ENCODE measurements at places on chromosomes 4 and X. TPM values are rescaled to one million over a fixed set of nuclear protein-coding genes. Genes with fewer than 3 reads are reported as not detected.

Gene COL4A5
- 23.2 TPM for total RNA-seq

- DNase-seq = peak; percentile 15
Observed at GRCh38 chr4:138540056-138540800, 298.1 kb upstream of the SLC7A11 start.

Gene PDS5A
- 123 TPM for total RNA-seq

DNA sequence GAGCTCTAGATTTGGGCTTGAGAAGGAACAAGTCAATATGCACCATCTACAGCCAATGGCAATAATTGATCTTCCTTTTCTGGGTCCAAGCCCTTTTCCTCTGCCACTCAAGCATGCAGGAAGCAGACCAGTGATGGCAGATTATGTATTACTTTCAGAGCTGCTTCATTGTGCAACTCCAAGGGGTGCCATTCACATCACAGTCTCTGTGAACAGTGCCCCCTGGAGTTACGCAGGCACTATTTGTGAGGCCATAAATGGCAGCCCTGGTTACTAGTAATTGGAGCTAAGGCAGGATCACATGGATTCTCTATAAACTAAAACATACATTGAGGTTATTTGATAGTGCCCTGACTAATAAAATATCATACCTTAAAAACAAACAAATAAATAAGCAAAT, 313.4 kb upstream of the SLC7A11 start:
- no peak for DNase-seq

DNA sequence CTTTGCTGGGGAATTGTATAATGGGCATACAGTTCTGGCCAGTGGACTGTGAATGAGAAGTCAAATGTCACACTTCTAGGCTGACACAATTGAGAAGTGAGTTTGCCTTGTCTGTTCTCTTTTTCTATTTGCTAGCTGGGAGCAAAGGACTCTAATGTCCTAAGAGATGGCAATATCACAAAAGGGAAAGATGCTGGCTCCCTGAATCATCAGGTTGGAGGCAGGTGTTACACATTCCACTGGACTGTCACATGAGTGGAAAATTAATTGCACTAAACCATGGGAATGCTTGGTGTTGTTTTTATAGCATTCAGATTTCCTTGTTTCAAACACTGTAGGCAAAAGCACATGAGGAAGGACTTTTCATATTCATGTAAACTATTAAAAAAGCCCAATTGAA, 388.3 kb downstream of the ADAM29 start:
- DNase-seq = no peak

- DNase-seq = no peak
Observed at GRCh38 chr4:88793475-88793874, 95.8 kb upstream of the NAP1L5 start.

DNA sequence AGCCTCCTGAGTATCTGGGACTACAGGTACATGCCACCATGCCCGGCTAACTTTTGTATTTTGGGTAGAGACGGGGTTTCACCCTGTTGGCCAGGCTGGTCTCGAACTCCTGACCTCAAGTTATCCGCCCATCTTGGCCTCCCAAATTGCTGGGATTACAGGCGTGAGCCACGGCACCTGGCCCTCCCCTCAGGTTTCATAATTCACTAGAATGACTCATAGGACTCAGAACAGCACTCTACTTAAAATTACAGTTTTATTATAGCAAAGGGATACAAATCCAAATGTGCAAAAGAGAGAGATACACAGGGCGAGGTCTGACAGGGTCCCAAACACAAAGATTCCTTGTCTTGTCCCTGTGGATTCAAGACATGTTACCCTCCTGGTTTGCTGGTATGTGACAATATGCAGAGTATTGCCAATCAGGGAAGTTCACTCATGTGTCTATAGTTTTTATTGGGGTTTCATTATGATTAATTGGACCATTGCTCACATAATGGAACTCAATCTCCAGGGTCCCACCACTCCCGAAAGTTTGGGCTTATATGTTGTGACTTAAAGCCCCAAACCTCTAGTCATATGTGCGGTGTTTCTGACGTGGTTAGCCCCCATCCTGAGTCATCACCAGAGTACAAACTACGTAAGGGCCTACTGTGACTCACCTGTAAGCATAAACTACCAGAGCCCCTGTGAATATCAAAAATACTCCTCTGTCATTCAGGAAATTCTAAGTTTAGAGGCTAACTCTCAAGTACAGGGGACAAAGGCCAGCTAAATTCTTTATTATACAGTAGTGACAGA, 5.2 kb downstream of the YIPF6 start:
- DNase-seq = peak; percentile 38

DNA sequence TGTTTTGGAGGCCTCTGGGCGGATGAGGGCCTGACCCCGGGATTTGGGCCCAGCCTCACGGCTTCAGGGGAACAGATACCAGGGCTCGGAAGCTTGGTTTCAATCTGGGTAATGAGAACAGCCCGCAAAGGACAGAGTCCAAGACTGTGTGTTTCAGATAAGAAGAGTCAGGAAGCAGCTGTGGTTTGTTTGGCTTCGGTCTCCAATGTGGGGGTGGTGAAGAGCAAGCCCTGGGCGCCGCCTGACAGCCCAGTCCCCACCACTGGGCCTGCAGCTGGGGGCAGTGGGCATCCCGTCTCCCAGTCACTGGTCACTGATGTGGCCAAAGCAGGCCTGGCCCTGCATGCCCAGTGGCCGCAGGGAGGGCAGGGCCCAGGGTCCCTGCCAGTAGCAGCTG, 9.1 kb downstream of the WFS1 start:
- peak; percentile 74 for DNase-seq

GRCh38 chr4:65669111-65670019, 924 bp downstream of the EPHA5 start:
- DNase-seq = peak; percentile 67
